ENCODE measurements at places on chromosomes 3 and 15.

GRCh38 chr3:14299767-14300166 lies 102.6 kb upstream of the SLC6A6 start:
- DNase-seq = no peak

GRCh38 chr15:101170568-101171350 lies 81.1 kb downstream of the CHSY1 start:
- peak; percentile 33 for DNase-seq

- DNase-seq = no peak
Measured at GRCh38 chr3:154862265-154862664, 217.9 kb upstream of the MME start.

DNA sequence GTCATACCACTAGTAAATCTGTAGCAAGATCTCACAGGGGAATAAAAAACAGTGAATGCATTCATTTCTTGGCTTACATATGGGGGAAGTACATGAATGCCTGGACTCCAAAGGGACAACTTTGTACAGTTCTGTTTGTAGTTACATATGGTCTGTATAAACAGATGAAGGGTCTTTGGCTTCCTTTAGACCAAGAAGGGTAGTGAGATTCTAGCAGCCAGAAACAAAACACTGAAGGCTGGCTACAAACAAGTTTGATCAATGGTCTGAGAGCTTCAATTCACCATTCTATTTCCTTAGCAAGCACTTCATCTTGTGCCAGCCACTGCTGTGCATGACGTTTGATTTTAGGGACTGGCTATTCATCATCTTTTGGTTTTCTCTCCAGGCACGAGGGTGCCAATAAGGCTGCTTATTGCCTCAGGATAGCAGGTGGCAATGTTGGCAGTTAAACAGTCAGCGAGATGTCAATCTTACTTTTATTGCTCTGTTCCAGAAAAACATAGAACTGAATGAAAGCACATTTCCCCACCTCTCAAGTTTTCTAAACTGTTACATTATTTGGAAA lies 313.7 kb upstream of the COL8A1 start:
- no peak for DNase-seq

- no peak for DNase-seq
Measured at GRCh38 chr15:73573572-73573971, 59.6 kb downstream of the NPTN start.

GRCh38 chr15:26972636-26973035 lies 1.7 kb downstream of the GABRG3 start:
- no peak for DNase-seq

Measured in activated naive CD4-positive, alpha-beta T cell treated with anti-CD3 and anti-CD28 coated beads, Interleukin-2, amount 50 U/mL, for 72 hours (primary cell).